ENCODE measurements at places on chromosomes 16 and 17.

DNA sequence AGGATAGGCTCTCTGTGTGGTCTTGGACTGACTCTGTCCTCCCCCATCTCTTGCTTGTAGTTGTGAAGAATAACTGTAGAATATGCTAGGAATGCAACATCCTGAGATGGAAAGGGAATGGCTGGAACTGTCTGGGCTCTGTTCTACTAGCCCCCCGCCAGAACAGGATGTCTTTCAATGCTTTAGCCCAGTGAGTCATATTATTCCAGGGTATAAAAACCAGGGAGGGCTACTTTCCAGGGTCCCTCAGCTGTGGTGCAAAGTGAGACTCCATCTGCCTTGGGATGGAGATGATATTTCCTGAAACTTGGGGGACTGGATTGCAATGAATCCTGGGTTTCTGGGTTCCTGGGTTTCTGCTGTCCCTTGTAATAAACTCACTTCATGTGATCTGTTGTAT, 32.1 kb downstream of the HYDIN start:
- DNase-seq, result no peak

DNA sequence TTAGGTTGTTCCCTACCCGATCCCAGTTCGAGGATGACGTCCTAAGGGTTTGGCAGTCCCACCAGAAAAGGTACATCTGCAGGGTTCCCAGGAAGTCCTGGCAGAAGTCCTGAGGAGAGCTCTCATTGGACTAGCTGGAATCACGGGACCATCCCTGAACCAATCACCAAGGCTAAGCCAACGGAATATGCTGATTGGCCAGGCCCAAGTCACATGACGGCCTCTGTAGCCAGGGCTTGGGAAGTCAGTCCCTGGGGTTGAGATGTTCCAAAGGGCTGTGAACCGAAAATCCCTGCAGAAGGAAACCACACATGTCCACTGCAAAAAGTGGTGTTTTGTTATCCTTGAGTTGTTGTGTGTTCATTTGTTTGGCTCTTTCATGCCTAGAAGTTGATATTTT, 68.2 kb upstream of the ZNF423 start:
- DNase-seq, result no peak

- no peak for DNase-seq
These were observed 7.4 kb downstream of the FOXF1 start for GRCh38 chr16:86517652-86518258.

GRCh38 chr16:11964761-11965551, at the start of gene TNFRSF17:
TNFRSF17 (plus strand) TSS chr16:11965210; CDS start chr16:11965325, 115 bp downstream.
- DNase-seq, result no peak

GRCh38 chr17:75950421-75950820, 9.6 kb upstream of the FBF1 start:
- DNase-seq, result no peak

- DNase-seq, result no peak
These were observed 10.7 kb upstream of the STX4 start for GRCh38 chr16:31022544-31023251.

- no peak for DNase-seq
These were observed 13.0 kb downstream of the TLE7 start for GRCh38 chr16:71428883-71429282.

DNA sequence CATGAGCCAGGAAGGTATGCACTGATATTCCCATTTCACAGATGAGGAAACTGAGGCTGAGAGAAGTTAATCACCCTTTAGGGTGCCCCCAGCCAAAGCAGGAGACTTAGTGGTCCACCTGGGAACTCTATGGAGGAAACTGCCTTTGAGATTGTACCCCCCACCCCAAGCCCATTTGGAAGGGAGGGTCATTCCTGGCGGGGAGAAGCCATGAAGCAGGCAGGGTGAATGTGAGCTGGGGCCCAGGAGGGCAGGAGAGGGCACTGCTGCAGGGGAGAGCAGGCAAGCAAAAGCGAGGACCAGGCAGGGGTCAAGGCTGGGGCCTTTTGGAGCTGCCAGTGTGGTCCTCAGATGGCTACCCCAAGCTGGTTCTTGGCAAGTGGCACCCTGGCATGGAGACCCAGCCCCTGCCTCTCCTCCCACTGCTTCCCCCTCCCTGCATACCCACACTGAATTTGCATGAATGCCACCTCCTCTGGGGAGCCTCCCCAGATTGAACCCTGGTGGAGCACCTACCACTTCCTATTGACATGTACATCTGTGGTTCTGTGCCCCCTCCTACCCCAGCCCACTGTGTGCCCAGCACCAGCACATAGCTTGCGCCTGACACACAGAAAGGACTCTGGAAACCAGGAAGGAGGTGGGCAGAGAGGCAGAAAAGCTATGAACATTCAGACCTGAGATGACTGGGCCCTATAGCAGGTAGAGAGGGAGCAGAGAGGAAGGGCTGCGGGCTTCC, 965 bp upstream of the TMC6 start:
- DNase-seq, result no peak

- no peak for DNase-seq
These were observed 166.5 kb downstream of the STX8 start for GRCh38 chr17:9408868-9409829.

- DNase-seq, result no peak
These were observed 259.0 kb downstream of the HS3ST4 start for GRCh38 chr16:25950586-25951281.

- DNase-seq, result no peak
These were observed 450 bp upstream of the C1QBP start for GRCh38 chr17:5439446-5439764.

DNA sequence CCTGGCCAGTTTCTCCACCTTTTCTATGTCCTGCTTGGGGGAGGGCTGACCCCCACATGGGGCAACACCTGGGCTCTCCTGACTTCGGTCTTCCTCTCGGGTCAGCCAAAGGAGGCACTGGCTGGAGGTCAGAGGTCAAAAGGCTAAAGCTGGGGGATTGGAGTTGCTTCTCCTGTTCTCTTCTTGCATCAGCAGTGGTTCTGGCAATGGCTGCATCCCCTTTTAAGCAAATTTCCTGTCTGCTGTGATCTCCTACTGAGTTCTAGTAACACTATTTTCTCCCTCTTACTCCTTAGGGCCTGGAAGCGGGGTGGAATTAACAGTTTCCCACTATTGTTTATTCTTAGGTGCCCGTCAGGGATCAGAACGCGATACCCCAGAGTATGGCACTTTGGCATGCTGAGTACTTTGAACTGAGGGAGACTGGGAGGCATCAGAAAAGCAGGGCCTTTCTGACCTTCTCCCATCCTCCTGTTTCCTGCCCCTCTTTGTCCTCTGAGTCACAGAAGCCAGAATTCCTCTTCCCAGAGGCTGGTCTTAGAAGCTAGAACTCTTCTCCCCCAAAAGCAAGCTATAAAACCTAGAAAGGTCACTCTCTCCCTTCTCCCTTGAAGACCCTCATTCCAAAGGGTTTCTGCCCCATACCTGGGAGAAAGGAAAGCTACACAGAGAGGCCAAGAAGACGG, 268.2 kb downstream of the STX8 start:
- DNase-seq, result no peak

GRCh38 chr16:86018487-86018886, 119.5 kb downstream of the IRF8 start:
- no peak for DNase-seq

- DNase-seq, result no peak
These were observed 32.3 kb downstream of the ARL4D start for GRCh38 chr17:43430936-43431713.

DNA sequence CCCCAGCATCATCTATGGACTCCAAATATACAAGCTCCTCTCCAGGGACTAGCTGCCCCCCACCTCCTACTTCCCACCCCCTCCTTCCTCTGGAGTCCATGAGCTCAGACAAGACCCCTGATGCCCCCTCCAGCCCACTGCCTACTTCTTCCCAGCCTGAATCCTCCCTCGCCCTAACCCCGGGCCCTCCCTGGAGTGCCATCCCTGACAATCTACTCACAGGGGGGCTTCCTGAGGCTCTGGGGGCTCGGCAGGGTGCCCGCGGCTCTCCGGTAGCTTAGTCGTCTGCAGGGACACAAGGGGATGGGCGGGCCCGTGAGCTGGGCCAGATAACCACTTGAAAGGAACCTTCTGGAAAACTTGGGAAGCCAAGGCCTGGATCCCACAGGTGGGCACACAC, 15.1 kb downstream of the MPP3 start:
- DNase-seq, result no peak

GRCh38 chr16:57462978-57463362, 491 bp downstream of the POLR2C start:
- no peak for DNase-seq

GRCh38 chr17:3527468-3527867, 30.1 kb downstream of the TRPV3 start:
- DNase-seq, result no peak

GRCh38 chr16:3591436-3591803, 14.2 kb upstream of the NLRC3 start:
- DNase-seq, result no peak

- DNase-seq, result no peak
These were observed 7.0 kb downstream of the CBFA2T3 start for GRCh38 chr16:88970050-88970449.

GRCh38 chr16:69132424-69133252, at the start of the genes CHTF8 and UTP4:
CHTF8 (minus strand) TSS chr16:69132588; CDS start chr16:69121458, 11,130 bp downstream.
UTP4 (plus strand) TSS chr16:69132649; CDS start chr16:69133460, 811 bp downstream.
- peak; percentile 61 for DNase-seq

GRCh38 chr16:85851034-85851785, 47.8 kb upstream of the IRF8 start:
- DNase-seq, result no peak

DNA sequence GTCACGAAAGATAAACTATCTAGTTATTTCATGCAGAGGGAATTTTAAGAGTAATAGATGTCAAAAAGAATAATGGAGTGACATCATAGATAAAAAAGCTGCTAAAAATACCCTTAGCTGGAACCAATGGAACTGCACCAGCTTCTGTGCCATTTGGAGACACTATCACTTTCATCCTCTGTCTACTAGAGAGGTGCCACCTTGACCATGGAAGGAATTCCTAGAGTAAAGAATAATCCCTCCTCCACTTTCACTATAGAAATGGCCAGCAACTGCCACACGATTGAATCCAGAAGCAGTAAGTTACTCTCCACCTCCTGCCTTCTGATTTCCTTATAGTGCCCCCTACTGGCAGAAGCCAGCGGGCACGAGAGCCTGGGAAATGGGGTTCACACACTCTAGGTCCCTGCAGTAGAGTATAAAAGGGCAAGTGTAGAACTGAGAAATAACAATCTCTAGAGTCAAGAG, 2.8 kb upstream of the ALDH3A2 start:
- peak; percentile 25 for DNase-seq

DNA sequence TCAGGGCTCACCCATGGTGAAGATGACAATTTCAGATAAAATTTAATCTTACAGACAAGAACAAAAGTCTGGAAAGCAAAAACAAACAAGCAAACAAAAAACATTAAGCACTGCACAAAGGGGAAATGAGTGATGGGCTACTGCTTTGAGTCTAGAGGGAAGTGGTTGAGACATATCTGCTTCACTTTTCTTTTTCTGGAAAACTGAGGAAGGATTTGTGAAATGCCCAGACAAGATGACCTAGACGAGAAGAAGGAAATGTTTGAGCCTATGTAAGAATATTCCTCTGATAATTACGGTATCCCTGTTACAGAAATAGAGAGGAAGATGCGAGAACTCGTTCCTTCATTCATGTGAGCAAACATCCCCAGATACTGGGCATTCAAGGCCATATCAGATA, 11.5 kb upstream of the HYDIN start:
- DNase-seq, result no peak

DNA sequence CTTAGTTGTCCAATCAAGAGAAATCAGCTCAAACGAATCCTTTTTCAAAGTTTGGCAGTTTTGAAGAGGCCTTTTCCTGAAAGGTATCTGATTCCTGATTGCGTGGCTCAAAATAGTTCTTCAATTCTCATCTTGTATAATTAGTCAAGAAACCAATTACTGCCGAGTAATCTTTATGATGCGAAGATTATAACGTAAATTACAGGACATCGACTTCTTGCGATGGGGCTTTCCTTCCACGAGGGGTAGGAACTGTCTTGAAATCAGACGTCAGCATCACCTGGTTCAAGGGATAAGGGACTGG, 644 bp upstream of the ARL2BP start:
- no peak for DNase-seq

DNA sequence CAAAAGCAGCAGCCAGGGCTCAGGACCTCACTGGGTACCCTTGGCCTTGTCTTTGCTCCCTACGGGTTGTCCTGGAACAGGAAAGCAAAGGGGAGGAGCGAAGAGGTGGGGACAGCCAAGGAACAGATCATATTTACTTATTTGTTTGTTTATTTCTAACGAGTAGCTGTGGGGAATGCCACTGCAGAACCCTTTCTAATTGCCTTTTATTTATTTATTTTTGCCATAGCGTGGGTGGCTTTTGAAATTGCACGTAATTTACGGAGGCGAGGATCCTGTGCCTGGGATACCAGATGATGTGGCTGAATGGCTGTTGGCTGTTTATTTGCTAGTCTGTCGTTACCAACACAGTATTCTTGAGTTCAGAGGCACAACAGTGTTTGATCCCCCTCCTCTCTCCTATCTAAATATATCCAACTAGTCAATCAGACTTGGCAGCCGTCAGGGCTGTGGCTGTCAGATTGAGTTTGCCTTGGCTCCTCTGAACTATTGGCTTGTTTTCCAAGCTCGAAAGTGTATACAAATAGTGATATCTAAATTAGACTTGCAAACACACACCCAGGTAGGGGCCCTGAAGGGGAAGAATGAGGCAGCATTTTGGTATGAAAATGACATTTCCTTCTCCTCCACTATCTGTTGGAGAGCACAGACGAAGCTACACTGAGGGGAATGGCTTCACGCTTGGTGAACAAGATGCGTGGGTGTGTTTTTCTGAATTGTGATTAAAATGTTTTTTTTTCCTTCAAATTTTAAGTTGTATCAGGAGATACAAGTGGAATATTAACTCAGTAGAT, 110.4 kb downstream of the MSI2 start:
- DNase-seq, result no peak

- DNase-seq, result no peak
These were observed 833 bp downstream of the TERF2 start for GRCh38 chr16:69384974-69385373.

Data from activated naive CD4-positive, alpha-beta T cell (primary cell).